ENCODE measurements at places on chromosomes 11 and 22. TPM values are rescaled to one million over a fixed set of nuclear protein-coding genes. Genes with fewer than 3 reads are reported as not detected.

The LRRN4CL gene
- 0.21 TPM for total RNA-seq

The MUC6 gene
- not detected for total RNA-seq

GRCh38 chr11:36885154-36885553 lies 287.1 kb upstream of the RAG2 start:
- no peak for DNase-seq

GRCh38 chr11:115659061-115659963 lies 155.1 kb upstream of the CADM1 start:
- DNase-seq = no peak

DNA sequence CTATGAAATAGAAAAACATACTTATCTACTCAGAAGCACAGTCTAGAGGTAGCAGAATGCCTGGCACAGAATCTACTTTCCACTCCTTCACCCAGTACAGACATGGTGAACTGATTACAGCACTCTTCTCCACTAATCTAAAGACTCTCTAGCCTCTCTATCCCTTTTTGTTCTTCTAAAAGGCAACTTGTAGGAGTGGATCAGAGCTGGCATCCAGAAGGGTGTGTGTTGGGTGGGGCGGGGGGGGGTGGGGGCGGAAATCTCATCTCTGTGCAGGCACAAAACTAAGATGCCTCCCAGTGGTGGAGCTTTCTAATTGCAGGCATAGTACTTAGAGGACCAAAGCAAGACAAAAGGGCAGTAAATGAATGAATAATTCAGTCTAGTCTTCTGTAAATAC lies 11.5 kb upstream of the EMID1 start:
- no peak for DNase-seq

DNA sequence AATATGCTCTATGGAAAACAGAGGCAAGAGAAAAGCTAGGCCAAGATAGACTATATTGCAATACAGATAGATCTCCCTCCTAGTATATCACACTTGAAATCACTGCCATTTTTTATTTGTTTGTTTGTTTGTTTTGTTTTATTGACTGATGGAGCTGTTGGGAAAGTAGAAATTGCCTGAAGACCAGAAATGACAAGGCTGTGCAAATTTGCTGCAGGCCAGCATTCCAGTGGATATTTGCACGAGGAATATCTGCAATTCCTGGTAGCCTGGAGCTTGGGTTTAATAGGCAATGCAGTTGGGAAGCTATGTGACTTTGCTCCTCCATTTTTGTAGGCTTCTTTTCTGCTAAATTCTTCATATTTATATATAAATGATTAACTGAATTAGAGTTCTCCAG lies 991.7 kb downstream of the LRRC4C start:
- no peak for DNase-seq

DNA sequence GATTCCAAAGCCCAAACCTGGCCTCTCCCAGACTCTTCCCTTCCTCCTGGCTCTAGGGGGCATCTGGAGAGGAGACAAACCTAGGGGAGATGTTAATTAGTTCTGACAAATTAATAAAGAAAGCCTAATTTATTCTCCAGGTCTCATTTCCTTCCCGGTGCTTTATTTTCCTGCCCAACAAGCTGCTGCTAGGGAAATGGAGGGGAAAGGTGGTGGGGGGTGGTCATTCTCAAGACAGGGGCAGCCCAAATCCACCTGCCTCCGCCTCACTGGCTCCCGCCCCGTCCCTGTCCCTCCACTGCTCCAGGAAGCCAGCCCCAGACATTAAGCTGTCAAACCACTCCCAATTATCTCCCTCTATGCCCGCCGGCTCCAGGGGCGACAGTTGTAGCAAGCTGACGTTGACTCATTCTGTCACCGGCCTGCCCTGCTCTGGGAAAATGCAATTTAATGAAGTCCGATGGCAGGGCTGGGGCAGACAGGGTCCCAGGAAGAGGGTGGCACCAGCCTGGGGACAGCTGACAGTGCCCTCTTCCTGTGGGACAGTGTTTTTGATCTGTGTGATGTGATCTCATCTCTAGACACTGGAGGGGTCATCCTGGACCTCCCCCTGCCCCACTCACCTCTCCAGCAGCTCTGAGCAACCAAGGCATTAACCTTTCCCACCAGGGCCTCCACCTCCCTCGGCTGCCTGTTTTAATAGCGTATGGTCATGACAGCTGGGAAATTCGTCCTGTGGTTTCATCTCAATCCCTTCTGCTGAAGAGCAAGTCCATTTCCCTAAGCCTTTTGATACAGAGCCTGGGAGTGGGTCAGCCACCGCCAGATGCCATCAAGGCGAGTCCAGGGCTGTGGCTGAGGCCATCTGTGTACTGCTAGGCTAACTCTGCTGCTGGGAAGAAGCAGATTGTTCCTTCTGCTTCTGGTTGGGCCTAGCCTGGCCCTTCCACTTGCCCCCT lies 27.1 kb downstream of the NECTIN1 start:
- no peak for DNase-seq

DNA sequence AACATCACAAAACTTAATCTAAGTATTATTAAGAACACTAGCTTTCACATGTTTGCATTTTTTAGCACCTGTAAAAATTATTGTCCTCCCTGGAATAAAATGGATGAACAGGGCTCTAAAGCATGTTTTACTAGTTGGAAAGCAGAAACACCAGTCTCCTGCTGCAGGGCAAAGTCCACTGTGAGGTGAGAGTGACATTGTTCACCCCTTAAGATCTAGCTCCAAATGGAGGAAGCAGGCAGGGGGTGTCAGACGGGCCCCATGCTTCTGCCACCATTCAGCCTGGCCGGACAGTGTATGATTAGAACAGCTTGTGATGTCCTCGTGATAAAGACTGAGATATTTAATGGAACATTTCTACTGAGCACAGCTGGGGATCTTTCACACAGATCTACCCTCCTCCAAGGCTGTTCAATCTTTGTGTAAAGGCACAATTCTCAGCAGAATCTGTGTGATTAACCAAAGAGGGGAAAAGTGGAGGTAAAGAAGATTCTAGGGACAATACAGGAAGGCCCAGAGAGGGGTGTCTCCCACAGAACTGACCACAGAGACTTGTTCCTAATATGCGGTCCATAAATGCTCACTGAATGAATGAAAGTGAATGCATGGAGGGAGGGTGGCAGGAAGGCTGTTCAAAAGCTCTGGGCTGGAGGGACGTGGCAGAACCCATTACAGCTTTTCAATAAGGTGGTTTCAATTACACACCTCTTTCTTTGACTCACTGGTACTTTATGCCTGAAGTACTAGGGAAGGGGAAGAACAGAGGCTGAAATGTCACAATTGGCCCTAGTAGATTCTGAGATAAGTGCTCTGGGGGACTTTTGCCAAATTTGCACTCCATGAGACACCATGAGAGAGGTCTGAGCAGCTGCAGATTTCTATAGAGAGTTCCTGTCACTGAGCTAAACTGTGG lies 239.1 kb upstream of the ARHGAP20 start:
- no peak for DNase-seq

DNA sequence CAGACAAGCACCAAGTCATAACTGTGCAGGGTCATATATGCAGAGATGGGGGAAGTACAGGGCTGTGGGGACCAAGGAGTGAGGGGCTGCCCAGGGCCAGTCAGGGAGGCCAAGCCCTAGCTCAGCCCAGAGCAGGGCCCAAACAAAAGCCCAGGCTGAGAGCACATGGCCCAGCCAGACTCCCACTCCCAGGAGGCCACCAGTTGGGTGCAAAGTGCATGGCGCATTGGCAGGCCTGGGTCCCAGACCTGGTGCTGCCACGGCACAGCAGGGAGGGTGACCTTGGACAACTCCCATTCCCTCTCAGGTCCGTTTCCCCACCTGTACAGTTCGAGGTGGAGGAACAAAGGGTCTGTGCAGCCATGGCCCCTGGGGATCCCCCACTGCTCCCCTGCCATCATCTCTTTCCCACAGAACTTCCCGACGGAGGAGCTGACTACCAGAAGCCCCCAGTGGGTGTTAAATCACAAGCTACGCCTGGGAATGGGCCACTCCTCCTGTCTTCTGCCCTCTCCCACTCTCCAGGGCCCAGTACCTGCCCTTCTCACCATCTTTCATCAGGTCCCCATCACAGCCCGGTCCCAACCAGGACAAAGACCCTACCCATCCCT lies 608 bp downstream of the NIPSNAP1 start:
- no peak for DNase-seq

DNA sequence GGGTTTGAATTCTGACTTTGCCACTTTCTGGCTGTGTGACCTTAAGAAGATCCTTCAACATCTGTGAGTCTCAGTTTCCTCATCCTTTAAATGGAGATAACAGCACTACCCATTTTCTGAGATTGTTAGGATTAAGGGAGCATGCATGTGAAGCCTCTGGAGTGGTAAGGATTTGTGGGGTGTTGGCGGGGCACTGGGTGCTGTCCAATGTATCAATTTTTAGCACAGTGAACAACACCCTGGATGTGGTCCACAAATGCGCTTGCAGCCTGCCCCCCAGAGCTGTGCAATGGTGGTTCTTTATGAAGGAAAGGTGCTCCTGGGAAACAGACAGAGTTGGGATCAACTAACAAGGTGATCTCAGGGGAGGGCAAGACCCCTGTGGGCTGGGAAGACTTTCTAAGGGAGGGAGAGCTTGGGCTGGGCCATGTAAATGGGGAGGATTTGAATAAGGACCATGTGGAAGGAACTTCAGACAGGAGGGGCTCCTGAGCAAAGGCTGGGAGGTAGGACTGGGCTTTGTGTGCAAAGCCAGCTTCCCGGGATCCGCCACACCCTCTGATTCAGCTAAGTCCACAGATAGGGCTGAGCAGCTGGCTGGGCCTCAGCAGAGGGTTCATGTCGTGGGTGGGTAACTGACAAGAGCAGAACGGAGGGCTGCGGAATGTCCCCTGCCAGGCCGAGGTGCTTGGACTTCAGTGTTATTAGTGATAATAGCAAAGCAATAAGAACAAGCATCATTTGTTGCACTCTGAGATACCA lies 22.7 kb upstream of the RASD2 start:
- DNase-seq = no peak

DNA sequence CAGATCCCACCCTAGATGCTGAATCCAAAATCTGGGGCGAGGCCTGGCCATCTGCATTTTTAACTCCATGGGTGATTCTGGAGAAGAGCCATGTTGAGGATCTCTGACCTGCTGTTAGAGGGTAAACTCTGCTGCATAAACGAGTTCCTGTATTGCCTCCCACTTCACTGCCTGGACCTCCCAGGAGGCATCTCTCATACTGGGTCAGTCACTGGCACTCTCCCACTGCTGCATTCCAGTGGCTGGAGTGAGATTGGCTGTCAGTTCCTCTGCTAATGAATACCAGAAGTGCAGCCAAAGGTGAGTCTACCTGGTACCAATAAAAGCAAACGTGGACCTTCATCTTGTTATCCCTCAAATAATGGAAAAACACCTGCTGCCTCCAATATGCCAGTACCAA lies 10.3 kb downstream of the POLDIP3 start:
- DNase-seq = no peak

DNA sequence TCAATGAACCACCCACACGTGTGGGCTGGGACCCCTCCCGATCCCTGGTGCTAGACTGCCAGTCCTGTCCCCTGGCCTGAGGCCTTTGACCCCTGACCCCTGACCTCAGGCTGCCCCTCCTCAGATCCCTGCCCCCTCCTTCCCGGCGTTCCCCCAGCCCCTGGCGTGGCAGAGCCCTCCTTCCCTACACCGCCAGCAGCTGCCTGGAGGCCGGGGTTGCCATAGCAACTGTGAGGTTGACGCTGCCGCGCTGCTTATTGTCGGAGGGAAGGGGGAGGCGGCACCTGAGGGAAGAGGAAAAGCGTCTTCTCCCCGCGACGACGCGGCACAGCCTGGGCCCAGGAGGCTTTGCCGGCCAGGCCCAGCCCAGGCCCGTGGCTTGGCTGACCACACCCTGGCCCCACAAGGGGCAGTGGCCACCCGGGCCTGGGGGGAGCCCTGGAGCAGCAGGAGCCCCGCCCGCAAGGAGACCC lies 32.6 kb downstream of the SHANK3 start:
- DNase-seq = peak; percentile 85

GRCh38 chr11:128155590-128155989 lies 431.8 kb downstream of the ETS1 start:
- DNase-seq = no peak
